WTC11 (cell line): ENCODE measurements at places on chromosomes 11 and 22. TPM values are rescaled to one million over a fixed set of nuclear protein-coding genes. Genes with fewer than 3 reads are reported as not detected.

Gene SPA17
- 3.5 to 3.8 TPM (median 3.5 TPM) in 3 replicates for total RNA-seq

GRCh38 chr11:74332291-74332690 lies 20.9 kb upstream of the P4HA3 start:
- no peak for DNase-seq

Gene PLCB3
- 80.0 to 97.4 TPM (median 82.2 TPM) in 3 replicates for total RNA-seq

Gene KCNQ1
- total RNA-seq = 2.5 to 4.3 TPM (median 4.0 TPM) in 3 replicates

- DNase-seq = no peak
Observed at GRCh38 chr22:25509374-25509791, 55.1 kb upstream of the GRK3 start.

DNA sequence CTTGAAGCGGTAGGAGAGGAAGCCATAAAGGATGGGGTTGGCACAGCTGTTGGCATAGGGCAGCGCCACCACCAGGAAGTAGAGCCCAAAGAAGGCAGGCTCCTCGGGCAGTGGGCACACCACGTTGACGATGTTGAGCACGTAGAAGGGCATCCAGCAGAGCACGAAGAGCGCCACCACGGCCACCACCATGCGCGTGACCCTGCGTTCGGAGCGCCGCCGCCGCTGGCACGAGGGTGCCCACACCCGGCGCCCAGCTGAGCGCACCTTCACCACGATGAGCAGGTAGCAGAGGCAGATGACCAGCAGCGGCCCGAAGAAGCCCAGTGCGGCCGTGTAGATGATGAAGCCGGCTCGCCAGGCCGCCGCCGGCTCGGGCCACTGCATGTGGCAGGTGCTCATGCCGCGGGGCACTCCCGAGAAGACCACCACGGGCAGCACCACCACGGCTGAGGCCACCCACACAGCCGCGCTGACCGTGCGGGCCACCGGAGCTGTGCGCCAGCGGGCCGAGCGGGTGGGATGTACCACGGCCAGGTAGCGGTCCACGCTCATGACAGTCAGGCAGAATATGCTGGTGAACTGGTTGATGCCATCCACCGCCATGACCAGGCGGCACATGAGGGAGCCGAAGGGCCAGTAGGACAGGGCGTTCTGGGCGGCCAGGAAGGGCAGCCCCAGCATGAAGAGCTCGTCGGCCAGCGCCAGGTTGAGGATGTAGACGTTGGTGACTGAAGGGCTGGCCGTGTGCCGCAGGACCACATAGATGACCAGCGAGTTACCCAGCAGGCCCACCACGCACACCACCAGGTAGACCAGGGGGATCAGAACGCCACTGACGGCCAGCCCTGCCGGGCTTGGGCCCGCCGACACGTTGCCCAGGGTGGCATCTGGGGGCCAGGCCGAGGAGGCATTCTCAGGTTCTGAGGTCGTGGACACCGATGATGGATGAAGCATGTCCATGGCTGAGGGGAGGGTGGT lies 5.1 kb downstream of the SSTR3 start:
- DNase-seq = no peak

- no peak for DNase-seq
Observed at GRCh38 chr11:114082767-114083181, 23.3 kb downstream of the ZBTB16 start.

- no peak for DNase-seq
Observed at GRCh38 chr22:47808236-47808635, 1045.8 kb downstream of the TBC1D22A start.

DNA sequence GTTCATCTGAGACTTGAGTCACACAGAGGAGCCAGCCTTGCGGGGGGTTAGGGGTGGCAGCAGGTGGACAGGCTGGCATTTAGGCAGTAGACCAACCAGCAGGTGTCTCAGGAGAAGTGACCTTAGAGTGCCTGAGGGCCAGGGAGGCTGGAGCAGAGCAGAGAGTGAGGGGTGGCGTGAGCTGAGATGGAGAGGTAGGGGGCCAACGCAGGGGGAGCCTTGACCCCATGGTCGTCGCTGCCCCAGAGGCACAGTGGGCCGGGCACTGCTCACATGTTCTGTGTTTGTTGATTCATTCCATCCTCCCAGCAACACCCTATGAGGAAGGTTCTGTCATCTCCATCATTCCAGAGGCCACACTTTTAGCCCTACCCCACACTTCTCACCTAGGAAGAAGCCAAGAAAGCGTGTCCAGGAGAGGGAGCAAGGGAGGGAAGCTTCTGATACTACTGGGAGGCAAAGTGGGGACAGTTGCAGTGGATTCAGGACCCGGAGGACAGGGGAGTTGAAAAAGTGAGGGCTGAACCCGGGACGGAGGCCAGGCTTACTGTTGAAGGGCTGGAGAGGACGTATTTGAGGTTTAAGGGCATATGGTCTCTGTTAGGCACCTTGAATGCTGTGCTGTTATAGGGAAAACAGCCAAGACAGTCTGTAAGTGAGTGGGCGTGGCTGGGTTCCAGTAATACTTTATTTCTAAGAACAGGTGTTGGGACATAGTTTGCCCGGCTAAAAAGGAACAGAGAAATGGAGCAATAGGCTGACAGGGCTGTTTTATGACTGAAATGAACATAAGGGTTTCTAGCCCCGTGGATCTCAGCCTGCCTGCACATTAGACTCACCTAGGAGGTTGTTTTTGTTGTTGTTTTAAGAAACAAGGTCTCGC lies 7.3 kb downstream of the SART1 start:
- no peak for DNase-seq

- DNase-seq = peak; percentile 55
Observed at GRCh38 chr11:3093281-3094191, 36.3 kb upstream of the CARS1 start.

DNA sequence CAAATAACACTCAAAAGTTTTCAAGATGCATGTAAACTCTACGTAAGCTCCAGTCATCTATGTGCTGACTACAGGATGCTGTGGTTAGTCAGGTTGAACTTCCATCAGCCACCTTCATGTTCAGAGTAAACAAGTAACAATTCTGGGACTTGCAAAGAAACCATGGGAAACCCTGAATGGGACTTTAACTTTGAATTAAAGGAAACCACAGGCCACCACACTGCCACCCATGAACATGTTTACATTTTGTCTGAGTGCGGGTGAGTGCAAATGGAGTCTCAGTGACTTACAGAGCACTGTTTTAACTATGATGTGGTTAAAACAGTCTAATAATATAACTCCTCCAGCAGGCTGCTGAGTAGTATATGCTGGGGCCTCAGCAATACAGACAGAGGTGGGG lies 12.9 kb upstream of the SYTL2 start:
- no peak for DNase-seq

DNA sequence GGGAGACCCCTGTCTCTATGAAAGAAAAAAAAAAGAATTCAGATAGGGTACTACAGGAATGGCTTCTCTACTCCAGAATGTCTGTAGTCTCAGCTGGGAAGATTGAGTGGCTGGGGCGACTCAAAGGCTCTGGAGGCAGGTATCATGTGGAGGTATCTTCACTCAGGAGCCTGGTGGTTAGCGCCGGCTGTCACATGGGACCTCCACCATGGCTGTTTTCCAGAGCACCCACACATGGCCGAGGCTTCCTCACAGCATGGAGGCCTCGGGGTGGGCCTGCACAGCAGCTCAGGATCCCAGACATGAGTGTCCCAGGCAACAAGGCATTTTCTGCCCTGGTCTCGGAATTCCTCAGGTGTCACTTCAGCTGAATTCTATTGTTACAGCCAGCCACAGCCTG lies 10.1 kb downstream of the RPS13 start:
- DNase-seq = no peak

DNA sequence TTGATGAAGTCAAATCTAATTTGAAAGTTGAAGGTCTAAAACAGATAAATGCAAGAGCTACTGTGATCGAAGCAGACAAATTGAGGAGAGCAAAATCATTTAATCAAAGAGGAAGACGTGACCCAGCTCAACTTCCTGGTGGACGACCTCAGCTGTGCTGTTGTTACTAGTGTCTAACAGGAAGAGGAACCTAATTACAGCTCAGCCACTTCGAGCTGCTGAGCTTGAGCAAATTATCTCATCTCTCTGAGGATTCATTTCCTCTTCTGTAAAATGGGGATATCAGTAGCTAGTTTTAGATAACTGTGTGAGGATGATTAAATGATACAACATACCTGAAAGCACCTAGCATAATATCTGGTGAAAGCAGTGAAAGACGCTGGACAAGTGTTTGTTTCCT lies 48.6 kb upstream of the OLFML1 start:
- no peak for DNase-seq

- DNase-seq = no peak
Observed at GRCh38 chr11:10387206-10388083, 67.6 kb upstream of the AMPD3 start.

Gene UCP3
- total RNA-seq = 0.50 to 0.73 TPM (median 0.55 TPM) in 3 replicates

DNA sequence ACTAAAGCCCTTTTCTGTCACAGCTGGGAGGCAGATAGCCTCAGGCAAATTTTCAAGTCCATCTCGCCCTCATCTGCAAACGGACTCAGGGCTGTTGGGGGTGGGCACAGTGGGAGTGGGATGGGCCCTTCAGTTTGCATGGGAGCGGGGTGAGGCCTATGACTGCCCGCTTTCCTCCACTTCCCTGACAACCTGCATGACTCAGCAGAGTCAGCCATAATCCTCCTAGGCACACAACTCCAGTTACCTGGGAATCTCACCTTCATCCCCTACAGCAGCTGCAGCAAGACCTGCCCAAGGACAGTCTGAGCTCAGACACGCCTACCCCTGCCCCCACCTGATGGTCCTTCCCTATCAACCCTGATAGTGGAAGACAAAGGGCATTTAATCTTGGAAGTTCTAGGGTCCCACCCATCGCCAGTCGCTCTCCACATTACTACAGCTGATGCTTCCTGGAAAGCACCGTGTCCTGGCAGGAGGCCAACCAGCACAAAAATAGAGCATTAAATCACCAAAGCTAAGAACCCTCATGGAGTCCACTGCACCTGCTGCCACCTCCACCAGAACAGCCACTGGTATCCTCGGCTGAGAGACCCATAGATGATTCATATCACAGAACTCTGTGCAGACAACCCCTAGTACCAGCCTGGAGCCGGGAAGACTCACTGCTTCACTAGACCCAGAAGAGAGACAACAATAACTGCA lies 319.3 kb downstream of the DCDC1 start:
- no peak for DNase-seq

GRCh38 chr11:116882386-116882785 lies 45.0 kb upstream of the APOA1 start:
- DNase-seq = no peak

DNA sequence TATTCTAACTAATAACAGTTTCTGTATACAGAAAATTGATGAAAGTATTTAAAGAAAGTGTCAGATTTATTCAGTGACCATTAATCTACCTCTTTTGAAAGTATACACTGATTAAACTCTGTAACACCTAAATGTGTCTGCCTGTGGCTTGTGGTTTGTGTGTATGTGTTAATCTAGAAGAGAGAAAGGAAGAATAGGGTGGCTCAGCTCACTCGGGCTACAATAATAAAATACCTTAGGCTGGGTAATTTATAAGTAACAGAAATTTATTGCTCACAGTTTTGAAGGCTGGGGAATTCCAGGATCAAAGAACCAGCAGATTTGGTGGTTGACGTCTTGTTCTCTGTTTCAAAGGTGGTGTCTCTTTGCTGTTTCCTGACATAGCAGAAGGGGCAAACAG lies 13.6 kb upstream of the OR5AS1 start:
- no peak for DNase-seq

DNA sequence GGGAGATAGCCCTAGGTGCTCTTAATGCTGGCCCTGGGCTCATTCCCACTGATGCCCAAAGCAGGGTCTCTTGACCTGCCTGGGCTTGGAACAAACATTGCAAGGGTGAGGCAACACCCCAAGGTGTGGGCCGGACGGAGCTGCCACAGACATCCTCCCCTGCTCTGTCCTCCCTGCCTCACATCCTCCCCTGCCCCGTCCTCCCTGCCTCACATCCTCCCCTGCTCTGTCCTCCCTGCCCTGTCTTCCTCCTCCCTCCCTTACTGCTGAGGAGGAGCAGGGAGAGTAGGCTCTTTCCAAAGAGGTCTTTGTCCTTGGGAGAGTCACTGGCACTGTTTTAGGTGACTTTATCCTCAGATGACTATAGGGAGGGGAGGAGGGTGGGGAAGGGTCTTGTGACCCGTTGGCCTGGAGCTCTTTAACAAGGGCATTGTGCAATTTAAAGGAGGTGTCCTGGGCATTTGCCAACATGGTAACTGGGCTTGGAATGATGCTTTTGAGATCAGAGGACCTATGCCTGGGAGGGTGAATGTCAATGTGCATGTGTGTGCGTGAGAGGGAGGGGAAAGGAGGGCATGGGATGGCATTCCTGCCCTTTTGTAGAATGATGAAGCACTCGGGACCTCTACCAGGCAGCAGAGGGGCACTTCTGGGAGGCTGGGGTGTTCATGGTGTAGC lies 700 bp downstream of the FAM180B start:
- DNase-seq = no peak

DNA sequence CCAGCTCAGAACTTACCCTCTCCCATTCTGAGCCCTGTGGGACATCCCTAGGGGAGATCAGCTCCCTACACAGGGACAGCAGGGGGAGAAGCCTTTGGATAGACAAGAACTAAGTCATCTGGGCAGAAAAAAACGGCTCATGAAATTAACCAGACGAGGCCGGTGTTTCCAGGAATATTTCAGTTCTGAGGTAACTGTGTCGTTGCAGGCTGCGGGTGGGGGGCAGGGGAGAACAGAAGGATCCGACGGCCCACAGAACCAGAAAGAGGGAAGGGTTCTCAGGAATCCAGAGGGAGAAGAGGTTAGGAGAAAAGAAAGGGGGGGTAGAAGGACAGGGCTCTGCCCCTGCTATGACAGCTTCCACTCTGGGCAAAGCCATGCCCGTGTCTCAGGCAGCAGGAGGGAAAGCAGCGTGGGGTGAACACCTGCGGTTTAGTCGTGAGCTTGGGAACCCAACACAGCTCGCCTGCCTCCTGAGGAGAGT lies 3.6 kb downstream of the CLCF1 start:
- no peak for DNase-seq

Gene ST14
- 27.5 to 33.9 TPM (median 27.8 TPM) in 3 replicates for total RNA-seq

Gene CARD18
- total RNA-seq = not detected in 3 replicates

DNA sequence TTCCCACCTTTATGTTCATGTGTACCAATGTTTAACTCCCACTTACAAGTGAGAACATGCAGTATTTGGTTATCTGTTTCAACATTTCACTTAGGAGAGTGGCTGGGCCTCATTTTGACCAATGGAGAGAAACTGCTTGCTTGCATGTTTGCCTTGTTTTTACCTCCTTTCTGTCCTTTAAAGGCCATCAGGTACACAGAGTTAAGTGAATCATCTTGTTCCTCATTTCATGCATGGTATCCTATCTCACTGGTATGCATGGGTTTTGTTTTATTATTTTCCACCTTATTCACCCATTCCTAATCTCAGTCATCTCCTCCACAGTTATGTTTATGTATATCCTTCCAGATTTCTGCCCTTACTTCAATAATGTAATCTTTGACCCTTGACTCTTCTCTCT lies 101.0 kb downstream of the ELP4 start:
- DNase-seq = no peak

DNA sequence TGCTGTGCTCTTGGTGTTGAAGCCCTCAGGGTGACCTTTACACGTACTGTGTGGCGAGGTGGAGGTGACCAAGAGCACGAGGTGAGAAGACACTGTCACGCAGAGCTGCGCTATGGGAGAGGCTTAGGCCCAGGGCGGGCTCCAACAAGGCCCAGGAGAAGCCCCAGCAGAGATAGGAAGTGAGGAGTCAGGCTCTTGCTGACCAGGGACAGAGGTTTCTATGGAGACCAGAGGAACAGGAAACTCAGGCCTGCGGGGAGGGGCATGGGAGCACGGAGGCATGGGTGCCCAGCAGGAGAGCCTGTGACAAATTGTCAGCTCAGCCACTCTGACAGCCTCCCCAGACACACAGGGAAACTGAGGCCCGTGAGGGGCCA lies 15.8 kb downstream of the DGKZ start:
- no peak for DNase-seq

- DNase-seq = no peak
Observed at GRCh38 chr11:10436224-10436623, 18.8 kb upstream of the AMPD3 start.
